ENCODE measurements at places on chromosomes 7 and 10.

DNA sequence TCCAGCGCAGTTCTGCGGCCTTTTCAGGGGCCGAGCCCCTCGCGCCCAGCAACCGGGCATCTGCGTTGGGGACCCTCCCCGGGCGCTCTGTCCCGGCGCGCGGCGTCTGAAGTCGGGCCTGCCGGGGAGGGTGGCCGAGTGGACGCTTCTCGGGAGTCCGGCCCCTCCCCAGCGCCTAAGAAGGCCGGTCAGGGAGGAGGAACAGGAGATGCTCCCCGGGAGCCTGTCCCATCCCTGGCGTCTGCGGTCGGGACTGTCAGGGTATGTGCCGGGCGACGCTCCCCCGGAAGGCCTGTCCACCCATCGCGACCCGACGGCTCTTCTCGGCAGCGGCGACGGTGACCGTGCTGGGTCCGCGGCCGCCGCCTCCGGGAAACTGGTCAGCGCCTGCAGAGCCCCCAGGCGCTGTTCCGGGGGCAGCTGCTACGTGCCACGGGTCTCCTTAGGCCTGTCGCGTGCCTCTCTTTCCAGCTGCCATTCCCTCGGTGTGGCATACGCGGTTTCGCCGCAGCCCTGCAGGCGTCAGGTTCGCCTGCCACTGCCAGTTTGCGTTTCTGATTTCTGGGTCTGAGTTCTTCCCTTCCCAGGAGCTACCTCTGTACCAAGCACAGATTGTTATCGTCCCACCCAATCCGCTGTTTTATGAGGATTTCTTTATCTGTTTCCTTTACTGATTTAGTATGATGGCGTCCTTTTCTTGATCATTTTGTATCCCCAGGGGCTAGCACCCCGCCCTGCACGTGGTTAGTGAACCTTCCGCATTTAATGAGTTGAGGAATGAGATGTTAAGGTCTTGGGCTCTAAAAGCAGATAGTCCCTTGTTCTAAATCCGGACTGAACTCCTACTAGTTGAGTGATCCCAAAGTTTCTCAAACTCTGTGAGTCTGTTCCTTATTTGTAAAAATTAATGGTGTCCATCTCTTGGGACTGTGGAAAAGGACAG, 782 bp downstream of the IFIT5 start:
- peak; percentile 74 for DNase-seq

GRCh38 chr10:76970711-76971519, 666.7 kb downstream of the KCNMA1 start:
- peak; percentile 42 for DNase-seq

GRCh38 chr10:98041352-98042043, 11.1 kb upstream of the CRTAC1 start:
- DNase-seq, result peak; percentile 57

- no peak for DNase-seq
Observed at GRCh38 chr10:128098631-128099030, 27.6 kb downstream of the MKI67 start.

GRCh38 chr7:151446412-151446811, 6.5 kb upstream of the CRYGN start:
- no peak for DNase-seq

DNA sequence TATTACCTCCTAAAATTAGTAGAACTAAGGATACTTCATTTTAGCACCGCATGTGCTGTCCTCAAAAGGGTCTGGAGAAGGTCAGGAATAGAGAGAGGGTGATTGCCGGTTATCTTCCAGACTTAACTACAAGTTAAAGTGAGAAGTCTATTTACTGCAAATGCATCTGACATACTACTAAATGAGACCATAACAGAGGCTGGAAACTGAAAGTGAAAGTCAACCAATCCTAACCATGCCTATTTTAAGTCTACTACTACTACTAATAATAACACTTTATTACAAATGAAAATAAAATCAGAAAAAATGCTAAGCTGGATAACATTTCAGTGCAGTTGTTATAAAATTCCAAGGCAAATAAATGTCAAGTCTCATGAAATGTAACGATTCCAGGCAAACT, 244.7 kb downstream of the KIF20B start:
- no peak for DNase-seq

GRCh38 chr10:18681971-18682411, 22.8 kb downstream of the ARL5B start:
- no peak for DNase-seq

- DNase-seq, result no peak
Observed at GRCh38 chr10:32225976-32226375, 121.0 kb downstream of the EPC1 start.

DNA sequence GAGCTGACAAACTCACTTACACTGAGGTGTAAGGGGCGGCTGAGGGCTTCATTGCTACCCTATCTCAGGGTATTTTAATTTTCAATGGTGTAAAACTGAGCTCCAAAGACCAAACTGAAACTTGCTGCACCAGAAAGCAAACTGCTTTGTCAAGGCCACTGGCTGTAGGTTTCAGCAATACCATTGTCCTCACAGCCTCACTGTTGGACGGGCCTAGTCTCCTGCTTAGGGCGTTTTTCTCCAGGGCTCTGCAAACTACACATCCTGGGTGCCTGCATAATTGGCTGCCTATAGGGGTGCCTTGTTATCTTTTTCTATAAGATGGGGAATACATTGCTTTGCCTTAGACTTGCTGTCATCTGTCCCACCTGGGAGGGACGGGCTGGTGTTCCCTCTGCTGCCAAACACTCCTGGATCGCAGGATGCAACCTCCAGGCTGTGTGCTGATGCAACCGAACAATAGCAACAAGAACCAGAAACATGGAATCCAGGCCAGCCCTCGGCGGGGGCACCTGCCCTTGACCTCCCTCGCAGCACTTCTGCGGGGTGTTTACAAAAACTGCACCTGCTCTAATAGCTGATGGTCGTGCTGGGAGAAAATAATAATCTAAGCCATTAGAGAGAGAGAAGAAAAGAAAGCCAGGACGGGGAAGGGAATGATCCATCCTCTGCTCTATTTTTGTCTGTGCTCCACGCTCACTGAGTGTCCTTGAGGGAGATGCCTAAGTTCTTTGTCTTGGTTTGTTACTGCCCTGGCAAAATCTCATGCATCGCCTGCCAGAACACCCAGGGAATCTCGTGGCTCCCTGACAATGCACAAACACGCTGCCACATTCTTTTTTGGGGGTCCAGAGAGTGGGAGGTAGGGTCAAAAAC, 104.5 kb downstream of the GALNT17 start:
- no peak for DNase-seq

GRCh38 chr10:75619635-75620034, 188.2 kb downstream of the LRMDA start:
- DNase-seq, result no peak

DNA sequence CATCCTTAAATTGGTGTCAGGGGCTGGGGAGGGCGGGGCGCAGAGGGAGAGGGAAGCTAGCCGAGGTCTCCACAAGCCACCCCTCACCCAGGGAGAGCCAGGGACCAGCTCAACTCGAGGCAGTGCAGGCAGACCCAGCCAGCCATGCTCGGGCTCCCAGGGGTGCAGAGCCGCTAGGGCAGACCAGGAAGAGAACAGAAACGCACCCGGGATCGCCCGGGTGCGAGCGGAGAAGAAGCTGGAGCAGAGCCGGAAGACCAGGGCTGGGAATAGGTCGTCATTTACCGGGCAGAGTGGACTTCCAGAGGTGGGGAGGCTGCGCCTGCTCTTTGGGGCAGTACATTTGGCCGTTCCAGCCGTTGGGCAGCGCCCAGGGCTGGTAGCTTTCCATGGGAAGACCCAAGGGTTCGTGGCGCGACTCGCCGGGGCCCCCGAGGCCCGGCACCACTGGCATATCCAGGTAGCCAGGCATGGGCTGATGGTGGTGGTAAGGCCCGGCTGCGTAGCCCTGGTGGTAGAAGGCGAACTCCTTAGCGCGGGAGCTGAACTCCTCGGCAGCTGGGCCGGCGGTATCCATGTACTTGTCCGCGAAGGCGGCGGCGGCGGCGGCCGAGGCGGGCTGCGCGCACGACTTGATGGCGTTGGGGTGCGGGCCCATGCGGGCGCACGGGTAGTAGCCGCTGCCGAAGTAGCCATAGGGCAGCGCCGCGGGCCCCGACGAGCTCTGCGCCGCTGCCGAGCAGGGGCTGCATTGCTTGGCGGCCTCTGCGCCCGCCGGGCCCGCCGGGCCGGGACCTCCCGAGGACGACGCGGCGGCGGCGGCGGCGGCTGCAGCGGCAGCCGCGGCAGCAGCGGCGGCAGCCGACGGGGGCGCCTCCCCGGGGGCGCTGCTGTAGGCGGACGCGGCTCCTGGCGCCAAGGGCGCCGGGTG, 755 bp downstream of the HOXA13 start:
- DNase-seq, result no peak

DNA sequence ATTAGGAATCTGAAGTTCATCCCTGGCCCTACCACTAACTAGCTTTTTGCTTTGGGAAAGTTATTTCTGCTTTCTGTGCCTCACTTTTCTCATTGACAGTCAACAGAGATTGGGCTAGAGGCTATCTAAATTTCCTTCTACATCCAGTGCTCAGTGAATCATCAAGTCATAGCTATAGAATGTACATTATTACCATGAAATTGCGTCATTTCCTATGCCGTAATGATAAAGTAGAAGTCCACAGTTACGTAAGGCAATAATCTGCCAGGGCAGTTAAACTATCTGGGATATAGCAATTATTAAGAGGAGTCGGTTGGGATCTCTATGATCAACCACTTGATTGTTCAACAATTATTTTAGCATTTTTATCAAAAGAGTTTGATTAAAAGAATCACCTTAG, 64.4 kb downstream of the ITGB8 start:
- DNase-seq, result no peak

- DNase-seq, result no peak
Observed at GRCh38 chr10:66637273-66638036, 288.4 kb upstream of the LRRTM3 start.

- no peak for DNase-seq
Observed at GRCh38 chr10:77606751-77607150, 30.9 kb downstream of the KCNMA1 start.

GRCh38 chr10:78458983-78459638, 425.4 kb downstream of the RPS24 start:
- DNase-seq, result no peak

DNA sequence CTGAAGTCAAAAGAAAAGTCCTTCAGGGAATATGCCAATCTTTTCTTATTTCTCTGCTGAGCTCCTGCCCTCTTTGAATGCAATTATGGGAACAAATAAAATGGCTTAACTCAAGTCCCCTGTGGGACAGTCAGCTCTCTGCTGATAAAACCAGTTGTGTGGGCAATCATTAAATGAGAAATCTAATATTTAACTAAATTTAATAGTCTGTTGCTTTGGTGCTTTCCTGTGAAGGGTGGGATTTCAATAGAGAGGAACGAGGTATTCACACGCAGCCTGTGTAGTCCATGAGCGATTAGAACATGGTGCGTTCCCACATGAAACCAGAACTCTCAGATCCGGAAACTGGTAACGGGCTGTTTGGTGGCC, 138.4 kb downstream of the PAXIP1 start:
- no peak for DNase-seq

GRCh38 chr7:55087521-55087961, 68.7 kb downstream of the EGFR start:
- DNase-seq, result no peak

- DNase-seq, result no peak
Observed at GRCh38 chr7:66399566-66399965, 194.4 kb downstream of the TPST1 start.

DNA sequence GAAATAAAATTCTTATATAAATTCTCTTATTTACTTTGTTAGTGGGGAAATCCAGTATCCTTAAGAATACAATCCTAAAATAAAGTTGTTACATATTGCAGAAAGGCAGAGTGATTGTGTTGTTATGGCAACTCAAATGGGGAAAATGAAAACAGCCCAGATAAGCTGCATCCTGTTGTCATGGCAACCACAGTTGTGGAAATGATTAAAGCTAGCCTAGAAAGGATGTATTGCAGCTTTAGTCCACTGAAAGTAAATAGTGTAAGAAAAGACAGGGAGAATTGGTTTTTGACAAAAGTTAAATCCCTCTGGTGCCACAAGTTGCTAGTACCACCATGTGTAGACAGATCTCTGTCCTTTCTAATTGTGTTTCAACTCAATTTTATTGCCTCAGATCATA, 43.2 kb downstream of the BTRC start:
- peak; percentile 92 for DNase-seq

GRCh38 chr7:99791021-99791420, 7.0 kb upstream of the CYP3A4 start:
- no peak for DNase-seq

- DNase-seq, result no peak
Observed at GRCh38 chr7:110604885-110605284, 486.0 kb upstream of the LRRN3 start.

- DNase-seq, result no peak
Observed at GRCh38 chr10:127964621-127965020, 57.7 kb downstream of the PTPRE start.

DNA sequence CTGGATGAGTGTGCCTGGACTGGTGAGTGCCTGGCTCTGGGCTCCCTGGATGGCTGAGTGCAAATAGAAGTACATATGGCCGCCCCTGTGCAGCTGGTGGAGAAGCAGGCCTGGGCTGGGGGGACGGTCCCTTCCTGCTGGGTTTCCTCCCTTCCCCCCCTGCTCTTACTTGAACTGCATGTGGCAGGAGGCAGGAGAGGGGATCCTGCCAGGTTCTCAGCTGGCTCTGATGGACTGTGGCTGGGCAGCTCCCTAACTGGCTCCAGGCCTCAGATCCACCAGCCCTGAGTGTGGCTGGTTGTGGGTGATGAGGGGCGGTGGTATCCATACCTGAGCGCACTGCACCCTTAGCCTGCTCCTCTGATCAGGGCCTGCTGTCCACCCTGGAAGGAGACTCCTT, 26.9 kb downstream of the ADCY1 start:
- DNase-seq, result no peak

- peak; percentile 3 for DNase-seq
Observed at GRCh38 chr7:142602756-142603155, 146.5 kb upstream of the PRSS1 start.

- DNase-seq, result peak; percentile 71
Observed at GRCh38 chr7:77657427-77658224, 38.6 kb upstream of the RSBN1L start.

- DNase-seq, result peak; percentile 73
Observed at GRCh38 chr7:130400120-130400572, 19.9 kb downstream of the CPA1 start.

DNA sequence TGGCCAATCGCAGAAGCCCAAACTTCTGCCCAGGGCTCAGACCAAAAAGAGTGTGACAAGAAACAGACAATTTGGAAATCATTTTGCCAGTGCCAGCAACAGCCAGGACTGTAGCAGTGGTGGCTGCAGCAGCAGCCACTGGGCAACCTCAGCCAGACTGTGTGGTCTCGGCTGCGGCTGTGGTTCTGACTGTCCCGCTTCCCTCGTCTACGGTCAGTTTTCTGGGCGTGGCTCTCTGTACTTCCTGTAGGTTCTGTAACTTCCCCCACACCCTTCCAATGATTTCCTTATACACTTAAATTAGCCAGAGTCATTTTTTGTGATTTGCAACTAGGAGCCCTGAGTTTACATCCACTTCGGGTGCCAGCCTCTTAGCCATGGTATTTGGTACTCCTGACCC, 39.9 kb downstream of the CYTH3 start:
- DNase-seq, result no peak
